ENCODE measurements at places on chromosomes 3 and 15.
A peak's percentile ranks its signal among the peaks of the same experiment; 100 is the strongest.

DNA sequence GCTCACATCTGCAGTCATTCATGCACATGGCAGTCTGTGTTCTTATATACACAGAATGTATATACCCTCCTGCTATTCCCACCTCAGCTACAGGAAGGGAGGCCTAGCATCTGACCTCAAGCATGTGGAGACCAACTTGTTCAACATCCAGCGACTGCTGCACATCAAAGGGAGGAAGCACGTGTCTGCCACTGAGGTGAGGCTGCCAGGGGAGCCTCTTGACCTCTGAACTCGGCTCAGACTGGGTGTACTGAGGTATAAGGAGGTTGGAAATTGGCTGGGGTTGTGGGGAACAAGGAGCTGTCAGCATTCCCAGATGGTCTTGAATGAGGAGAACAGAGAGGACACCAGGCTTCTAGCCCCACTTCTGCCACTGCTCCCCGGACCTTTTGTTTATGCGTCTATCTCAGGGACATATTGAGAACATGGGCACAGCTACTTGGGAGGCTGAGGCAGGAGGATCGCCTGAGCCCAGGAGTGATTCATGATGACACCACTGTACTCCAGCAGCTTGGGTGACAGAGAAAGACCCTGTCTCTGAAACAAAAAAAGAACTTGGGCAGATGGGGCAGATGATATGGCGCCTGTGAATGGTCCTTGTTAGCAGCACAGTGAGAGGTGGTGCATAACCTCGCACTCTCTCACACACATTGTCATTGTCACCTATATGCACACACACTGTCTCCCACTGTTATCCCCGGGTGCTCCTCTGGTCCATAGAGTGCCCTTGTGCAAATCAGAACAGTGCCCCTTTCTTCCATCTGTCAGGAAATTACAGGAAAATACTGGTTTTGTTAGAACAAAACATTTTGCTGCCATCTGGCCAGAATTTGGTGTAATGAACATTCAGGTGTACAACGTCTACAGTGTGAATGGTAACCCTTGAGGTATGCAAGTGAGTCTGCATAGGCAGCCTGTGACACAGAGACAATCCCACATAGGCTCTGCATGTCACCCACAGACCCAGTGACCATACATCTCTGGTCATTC, 5.4 kb downstream of the VILL start:
- peak; percentile 62 for DNase-seq

DNA sequence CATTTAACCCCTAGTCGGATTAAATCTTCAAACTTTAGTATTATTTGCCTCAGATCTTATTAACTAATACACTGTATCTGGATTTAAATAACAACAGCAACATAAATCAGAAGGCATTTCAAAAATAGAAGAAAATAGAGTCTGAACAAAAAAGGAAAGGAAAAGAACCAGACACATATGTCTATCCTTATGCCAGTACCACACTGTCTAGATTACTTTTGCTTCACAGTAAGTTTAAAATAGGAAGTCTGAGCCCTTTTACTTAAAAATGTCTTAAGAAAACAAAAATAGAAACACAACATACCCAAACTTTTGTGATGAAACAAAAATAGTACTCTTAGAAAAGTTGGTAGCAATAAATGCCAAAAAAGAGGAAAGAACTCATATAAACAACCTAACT, 1615.8 kb downstream of the SI start:
- no peak for DNase-seq

- no peak for DNase-seq
Measured at GRCh38 chr3:58349792-58350626, 17.3 kb downstream of the PXK start.

DNA sequence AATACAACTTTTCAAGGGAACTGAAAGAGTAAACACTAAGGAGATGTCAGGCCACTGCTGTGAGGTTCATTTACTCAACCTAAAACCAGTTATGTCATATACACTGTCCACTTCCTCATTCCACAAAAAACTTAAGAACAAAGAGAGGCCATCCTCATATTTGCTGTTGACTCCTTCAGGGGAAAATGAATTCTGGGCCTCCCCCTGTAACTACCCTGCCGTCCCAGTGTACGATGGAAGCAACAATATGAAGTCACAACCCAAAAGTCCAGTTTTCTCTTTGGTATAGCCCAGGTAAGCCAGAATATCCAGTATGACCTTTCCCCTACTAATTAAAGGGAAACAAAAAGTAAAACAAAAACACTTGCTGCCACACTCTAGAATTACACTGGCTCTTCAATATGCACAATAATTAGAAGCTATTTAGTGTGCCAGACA, 16.2 kb downstream of the CEP152 start:
- no peak for DNase-seq

DNA sequence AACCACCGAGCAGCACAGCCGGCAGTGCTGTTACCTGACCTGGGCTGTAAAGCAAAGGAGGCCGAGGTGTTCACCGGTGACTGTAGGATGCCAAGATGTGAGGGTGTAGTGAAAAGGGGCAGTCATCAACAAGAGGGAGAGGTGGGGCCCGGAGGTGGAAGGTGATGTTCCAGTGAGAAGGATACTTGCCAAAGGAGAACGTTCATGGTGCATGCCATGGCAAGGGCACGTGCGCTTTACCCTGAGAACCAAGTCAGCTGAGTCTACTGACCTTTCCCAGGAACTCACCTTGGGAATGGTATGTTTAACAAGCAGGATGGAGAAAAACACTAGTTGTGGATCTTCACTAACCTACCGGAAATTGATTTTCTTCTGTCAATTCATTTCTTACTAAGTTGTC, 211.1 kb downstream of the PDZRN3 start:
- DNase-seq, result no peak

GRCh38 chr15:42920519-42921341, at the start of gene TTBK2:
Gene TTBK2, minus strand, starts transcription at chr15:42920778. Its CDS starts 42,161 bp downstream, at chr15:42878617.
- DNase-seq, result peak; percentile 98

- no peak for DNase-seq
Measured at GRCh38 chr3:69746119-69746518, 6.9 kb downstream of the MITF start.

DNA sequence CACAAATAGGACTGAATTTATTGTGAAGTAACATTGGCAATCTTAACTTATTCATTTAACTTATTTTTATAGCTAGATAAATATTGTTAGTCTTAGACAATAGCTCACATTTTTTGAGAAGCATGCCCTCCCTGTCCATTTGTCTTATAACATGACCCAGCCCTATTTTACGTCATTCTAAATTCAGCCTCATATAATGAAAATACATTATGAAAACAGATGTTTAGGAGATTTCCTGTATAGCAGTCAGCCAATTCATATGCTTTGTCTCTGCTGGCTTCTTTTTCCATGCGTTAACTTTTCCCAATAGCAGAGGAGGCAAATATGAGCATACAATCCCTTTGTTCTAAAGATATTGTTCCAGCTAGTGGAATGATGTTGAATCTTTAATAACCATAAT, 29.3 kb downstream of the CD200 start:
- DNase-seq, result no peak

DNA sequence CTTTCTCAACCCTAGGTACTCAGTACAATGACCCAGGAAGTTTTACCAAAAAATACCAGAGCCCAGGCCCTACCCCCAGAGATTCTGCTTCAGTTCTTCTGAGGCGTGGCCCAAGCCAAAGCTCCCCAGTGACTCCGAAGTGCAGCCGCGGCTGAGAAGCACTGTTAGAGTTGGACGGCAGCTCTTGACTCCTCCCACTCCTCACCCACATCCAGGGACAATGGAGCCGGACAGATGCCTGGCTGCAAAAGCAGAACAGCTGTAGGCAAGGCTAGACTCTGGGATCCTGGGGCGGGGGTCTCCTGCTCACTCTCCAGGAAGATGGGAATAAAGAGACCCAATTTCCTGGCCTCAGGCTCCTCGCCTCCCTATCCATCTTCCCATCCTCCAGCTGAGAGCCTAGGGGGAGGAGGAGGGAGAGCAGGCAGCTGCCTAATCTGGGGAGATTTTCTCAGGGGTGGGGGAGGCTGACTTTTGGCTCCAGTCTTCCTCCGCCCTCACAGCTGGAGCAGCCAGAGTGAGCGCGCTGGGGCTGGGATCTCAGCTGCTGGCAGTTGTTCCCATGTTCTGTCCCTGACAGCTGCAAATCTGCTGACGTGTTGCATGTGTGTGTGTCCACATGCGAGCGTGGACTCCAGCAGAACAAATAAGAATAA, 223.8 kb downstream of the OPA1 start:
- no peak for DNase-seq

GRCh38 chr3:16913264-16913580, 28.5 kb downstream of the PLCL2 start:
- no peak for DNase-seq

DNA sequence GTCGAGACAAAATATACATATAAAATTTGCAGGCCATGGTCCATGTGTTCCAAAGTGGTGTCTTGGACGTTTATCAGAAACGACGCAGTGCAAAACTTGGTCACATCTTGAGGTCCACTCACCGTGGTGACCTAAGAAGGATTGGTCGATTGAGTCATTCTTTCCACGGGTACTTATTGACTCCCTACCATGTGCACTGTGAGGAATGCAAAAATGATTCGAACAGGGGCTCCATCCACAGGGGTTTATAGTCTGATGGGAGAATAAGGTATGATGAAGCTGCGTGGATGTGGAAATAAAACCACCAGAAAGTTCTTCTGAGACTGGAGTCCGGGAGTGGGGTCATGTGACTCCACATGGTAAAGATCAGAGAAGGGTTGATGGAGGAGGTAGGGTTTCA, 185.2 kb downstream of the ITPR1 start:
- no peak for DNase-seq

DNA sequence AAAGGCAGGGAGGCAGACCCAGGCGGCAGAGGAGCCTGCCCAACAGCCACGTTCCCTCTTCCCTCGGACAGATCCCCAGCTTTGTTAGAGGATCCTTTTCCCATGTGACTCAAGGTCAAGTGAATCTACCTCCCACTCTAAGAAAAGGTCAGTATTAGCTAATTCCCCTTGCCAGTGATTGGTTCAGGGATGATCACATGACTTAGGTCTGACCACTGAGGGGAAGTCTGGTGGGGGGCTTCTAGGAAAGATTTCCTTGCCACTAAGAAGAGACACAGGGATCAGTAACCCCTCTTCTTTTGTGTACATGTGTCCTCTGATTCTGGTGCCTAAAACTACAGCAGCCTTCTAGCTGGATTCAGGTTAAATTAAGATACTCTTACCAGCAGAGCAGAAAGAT, 266.3 kb upstream of the NSMCE3 start:
- no peak for DNase-seq

GRCh38 chr15:48025118-48025517, 95.7 kb upstream of the SLC24A5 start:
- no peak for DNase-seq

- DNase-seq, result no peak
Measured at GRCh38 chr15:25605151-25605550, 166.3 kb upstream of the UBE3A start.

- DNase-seq, result no peak
Measured at GRCh38 chr3:13023235-13023970, 49.8 kb downstream of the IQSEC1 start.

DNA sequence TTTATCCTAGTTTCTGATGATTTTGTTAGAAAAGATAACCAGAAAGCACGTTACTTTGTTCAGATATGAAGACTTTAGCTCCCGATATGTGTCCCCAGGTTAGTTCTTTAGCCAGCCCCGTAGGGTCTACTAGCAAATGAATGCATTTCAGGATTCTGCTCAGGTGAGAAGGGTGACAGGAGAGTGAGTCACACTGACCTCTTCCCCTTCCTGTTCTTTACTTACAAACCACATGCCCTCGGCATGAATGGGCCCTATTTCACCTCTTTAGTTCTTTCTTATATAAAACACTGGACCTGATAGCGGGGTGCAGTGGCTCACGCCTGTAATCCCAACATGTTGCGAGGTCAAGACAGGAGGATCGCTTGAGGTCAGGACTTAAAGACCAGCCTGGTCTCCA, 98.4 kb downstream of the SLC49A4 start:
- no peak for DNase-seq

GRCh38 chr3:187848401-187848800, 103.1 kb upstream of the BCL6 start:
- DNase-seq, result no peak

All from CD4-positive, alpha-beta T cell (primary cell).